C1 segment of cervical spinal cord (tissue), 14 donors: ENCODE measurements at places on chromosomes 3 and 15.

- DNase-seq = no peak
These were observed 18.8 kb downstream of the ATP11B start for GRCh38 chr3:182812123-182812522.

- no peak for DNase-seq
These were observed 317 bp downstream of the ROBO2 start for GRCh38 chr3:77040216-77040615.

DNA sequence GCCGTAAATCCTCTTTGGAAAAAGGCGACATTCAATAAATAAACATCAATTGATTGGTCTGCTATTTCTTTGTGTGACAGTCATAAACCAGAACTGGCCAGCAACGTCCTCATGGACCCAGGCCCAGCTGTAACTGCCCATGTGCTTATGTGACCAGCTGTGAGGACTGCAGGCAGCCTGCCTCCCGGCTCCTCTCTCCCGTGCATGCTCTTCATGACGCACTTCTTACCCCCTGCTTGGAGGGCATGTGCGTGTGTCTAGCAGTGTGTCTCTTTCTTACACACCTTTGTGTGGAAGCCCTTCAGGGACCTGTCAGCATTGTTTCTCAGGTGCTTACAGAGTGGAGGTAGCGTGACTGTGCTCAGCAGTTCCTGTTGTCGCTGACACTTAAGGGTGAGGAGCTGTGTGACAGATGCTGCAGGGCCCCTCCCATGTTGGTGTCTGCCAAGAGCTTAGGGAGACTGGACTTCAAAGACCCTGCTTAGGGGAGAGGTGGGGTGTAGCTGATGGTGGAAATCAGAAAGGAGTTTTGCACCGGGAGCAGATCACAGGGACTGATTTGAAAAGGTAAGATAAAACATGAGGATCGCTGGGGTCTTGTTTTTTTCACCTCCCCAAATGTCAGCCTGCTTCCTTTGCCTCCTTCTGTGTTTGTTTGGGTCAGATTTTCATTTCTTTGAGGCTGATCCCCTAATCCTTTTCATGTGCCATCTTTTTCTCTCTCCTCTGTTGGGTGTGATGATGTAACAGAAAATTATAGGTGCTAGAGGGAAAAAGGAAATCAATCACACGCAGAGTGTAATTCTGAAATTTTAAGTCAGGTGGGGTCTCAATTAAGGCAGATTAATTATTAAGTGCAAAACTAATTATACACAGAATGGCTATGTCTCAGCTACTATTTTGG, 2.1 kb downstream of the PODXL2 start:
- peak; percentile 18 for DNase-seq

DNA sequence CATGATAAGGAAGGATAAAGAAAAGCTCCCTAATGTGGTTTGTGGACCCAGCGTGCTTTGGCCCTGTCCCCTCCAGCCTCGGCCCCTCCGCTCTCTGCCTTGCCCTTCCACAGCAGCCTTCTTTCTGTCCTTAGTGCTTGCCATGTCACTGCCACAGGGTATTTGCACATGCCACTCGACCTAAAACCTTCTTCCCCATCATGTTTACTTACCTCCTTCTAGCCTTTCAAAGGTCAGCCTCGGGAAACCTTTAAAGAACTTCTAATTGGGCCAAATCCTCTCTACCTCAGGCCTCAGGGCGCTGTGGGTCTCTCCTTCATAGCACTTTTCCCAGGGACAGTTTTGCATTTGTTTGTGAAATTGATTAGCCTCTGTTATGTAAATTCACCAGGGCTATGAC, 73.0 kb downstream of the SCN11A start:
- no peak for DNase-seq

DNA sequence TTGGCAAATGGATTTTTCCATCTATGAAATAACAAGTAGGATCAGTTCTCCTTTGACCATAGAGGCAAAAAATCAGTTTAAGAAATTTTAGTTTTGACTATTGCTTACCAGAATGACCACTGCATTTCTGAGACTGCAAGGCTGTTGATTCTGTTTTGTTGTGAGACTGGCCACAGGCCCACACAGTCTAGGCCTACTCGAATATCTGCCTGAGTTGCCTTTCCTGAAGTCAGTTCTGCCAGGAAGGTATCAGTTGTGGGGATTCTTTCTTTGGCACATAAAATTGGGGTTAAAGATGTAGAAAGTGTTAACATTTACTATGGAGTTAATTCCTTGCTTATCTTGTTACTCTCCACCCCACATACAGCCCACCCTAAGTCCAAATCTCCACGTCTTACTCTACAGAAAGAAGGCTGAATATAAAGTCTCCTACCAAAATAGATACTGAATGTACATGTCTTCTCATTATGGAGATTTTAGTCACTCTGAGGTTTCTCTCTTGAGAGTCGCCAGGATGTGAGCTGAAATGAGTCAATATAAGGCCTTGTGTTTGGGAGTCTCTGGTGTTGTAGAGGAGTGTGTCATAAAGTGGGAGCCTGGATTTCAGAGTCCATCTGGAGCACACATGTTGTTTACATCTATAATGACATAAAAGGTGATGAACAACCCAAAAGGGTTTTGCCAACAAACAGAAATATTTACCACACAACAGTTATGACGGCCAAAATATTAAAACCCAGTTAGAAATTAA, 45.0 kb upstream of the WWTR1 start:
- no peak for DNase-seq

DNA sequence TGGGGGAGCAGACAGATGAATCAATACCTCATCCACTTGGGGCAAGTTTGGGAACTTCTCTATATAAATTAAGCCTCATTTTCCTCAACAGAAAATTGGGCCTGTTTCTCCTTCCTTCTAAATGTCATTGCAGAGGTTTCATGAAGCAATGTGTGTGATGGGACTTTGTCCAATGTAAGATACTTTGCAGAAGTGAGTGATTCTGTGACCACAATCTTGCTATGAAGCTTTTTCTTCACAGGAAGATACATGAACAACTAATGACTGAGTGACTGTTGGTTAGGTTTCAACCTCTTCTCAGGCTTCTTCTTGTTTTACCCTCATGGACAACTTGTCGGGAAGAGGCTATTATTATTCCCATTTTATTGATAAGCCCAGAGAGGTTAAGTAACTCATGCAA, 11.0 kb downstream of the TMEM45A start:
- no peak for DNase-seq

DNA sequence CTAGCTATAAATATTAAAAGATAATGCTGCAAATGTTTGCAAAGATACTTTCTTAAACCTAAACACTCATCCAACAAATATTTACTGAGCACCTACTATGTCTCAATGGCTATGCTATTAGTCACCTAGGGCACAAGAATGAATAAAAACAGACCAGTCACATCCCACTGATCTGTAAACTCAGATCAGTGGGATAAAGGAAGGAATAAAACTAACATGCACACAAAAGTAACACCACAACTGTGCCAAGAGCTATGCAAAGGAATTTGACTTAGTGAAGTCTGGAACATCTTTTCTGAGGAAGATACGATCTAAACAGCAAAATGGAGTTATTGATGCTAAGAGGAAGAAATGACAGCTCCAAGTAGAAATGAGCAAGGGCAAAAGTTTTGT, 56.6 kb downstream of the CBLB start:
- no peak for DNase-seq

DNA sequence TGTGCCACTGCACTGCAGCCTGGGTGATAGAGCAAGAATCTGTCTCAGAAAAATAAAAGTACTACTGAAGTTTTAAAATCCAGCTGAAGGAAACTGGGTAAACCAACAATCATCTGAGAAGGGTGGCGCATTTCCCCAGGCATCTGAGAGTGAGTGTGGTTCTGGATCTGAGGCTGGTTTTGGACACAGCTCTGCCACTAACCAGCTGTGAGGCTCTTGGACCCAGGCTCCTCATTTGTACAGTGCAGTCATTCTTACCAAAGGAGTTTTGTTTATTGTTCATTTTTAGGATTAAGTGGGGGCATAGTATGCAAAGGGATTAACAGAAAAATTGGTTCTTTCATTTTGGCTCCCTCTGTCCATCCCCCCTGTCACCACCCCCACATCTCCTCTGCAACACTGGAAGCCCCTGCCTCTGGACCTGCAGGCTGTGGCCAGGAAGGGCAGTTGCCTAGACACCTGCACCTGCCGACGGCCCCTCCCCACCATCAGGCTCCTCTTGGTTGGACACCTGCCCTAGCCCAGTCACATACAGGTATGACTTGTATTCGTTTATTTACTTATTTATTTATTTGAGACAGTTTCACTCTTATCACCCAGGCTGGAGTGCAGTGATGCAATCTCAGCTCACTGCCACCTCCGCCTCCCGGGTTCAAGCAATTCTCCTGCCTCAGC, 8.8 kb downstream of the NUP210 start:
- no peak for DNase-seq

DNA sequence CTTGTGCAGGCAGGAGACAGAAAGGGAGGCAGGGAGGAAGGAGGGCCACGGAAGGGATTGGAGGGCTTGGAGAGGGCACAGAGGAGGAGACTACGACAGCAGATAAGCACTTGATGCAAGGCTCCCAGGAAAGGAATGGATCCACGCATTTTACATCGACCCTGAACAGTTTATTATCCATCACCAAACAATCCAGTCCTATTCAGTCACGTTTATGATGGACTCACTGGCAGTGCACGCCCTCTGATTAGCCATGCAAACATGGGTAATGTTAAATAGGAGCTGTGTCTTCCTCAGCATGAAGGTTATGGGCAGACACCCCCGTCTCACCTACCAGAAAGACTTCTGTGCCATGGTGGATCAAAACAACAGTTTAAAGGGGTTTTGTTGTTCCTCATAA, 80.2 kb upstream of the SNRK start:
- no peak for DNase-seq

- no peak for DNase-seq
These were observed 5.1 kb downstream of the FSTL1 start for GRCh38 chr3:120445654-120446053.

DNA sequence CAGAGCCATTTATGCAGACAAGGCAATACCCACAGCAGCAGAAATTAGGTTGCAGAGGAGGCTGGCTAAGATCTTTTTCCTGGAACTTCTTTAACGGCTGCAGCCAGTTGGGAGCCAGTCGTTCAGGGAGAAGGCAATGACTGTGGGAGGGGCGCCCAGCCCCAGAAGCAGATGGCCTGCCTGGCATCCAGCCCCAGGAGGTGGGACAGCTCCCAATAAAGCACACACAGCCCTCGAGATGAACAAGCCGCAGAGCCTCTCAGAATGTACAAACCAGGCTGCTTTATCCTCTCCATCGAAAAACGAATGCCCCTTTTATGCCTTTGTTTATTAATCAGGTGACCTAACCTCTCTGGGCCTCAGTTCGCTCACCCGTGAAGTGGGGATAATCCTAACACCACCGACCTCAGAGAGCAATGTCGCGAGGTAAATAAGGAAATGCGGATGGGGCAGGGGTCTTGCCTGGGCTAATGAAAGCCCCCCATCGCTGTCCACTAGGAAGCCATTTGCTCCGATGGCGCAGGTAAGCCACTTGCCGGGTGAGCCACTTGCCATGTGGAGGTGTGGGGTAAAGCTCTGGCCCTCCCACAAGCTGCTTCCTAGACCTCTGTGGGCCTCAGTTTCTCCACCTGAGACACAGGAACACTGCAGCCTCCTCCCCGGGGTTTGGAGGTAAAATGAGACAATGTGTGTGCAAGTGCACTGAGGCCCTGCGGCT, 35.8 kb downstream of the MGLL start:
- peak; percentile 77 for DNase-seq

DNA sequence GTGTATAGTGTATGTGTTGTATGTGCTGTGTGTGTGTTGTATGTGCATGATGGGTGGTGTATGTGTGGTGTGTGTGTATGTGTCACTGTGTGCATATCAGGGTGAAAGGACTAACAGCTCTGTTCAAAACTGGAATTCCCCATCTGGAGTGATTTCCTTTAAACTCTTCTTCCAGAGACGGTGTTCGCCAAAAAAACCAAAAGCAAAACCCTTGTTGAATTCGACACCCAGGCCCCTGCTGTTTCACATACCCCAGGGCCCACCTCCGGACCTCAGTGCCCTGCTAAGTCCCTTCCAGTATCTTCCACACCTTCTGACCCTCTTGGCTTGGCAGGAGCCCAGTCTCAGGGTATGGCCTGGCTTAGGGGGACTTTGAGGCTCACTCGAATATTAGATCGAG, 44.9 kb upstream of the SEC13 start:
- no peak for DNase-seq

GRCh38 chr3:135083179-135083578, 288.1 kb downstream of the EPHB1 start:
- DNase-seq = no peak

DNA sequence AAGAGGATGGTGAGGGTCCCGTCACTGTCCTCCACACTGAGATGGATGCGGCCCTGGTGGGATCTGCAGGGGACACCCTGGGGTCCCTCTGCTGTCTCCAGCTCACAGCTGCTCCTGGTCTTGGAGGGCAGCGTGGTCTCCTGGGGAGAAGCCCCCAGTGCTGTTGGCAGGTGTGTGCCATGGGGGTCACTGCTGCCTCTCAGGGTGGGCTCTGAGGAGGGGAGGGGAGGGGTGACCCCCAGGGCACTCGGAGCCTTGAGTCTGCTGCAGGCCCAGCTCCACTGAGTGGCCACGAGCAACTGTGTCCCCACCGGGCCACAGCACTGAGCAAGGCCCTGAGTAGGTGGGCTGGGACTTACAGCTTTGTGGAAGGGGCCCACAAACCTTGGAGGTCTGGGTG, 34.7 kb downstream of the KLHL25 start:
- no peak for DNase-seq

DNA sequence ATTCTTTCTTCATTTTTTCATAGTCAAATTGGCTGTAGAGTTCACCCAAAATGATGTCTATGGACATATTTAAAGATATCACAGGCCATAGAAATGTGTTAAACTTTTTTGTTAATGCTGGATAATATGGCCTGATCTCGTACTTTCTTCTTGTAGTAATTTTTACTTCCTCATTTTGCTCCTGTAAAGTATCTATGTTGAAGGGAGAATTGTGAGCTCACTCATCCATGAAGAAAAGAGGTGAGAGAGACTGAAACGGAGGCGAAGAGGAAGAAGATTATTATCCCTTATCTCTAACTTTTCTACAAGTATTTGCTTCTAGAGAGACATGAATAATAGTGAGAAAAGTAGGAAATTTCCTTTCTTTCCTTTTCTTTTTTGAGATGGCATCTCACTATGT, 613.8 kb upstream of the TBL1XR1 start:
- no peak for DNase-seq

DNA sequence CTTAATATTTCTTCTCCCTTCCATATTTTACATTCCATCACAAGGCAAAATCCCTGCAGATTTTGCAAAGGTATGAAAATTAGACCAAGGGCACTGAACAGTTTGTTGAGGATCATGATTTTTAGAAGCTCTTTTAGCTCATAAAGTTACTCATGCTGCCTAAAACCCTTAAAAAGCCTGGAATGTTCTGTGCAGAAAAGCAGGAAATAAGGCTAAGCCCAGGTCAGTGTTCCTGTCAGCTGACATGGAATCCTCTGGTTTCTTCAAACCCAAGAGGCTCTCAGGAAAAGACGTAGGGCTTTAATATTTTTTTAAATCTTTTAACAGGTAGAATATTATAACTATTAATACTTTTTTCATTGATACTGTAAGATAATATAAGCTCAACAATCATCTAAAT, 8.2 kb downstream of the CBLB start:
- DNase-seq = no peak

GRCh38 chr3:29764041-29764440, 483.2 kb downstream of the RBMS3 start:
- no peak for DNase-seq
